ENCODE measurements at places on chromosomes 7 and 10.

DNA sequence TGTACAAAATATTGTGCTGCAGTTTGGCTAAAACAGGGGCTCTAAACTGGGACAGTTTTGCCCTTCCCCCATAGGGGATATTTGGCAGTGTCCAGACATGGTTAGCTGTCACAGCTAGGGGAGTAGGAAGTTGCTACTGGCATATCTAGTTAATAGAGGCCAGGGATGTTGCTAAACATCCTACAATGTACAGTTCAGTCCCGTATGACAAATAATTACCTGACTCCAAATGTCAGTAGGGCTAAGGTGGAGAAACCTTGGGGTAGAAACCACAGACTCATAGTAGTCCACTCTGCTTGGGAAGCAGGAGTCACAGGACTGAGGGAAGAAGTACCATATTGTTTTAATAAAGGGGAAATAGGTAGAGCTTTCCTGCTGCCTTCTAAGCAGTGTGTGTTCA, 39.8 kb downstream of the WBP1L start:
- no peak for DNase-seq

DNA sequence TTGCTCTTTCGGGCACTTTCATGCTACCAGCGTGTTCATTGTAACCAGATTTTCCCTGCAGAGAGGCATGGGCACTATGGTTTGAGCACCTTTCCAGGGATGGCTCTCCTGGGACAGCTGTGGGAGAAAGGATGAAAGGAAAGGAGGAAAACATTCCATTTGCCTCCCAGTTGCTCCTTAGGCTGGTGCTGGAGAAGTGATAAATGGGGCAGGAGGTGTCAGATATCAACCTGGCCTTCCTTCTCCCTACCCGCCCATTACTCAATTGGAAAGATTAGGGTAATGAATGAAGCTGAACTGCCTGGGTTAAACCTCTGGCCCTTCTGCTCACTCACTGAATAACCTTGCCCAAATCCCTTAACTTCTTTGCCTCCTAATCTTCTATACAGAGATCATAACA, 228.4 kb downstream of the PLXNA4 start:
- DNase-seq: no peak

GRCh38 chr10:28628184-28628893, 49.0 kb upstream of the BAMBI start:
- DNase-seq: peak; percentile 18

DNA sequence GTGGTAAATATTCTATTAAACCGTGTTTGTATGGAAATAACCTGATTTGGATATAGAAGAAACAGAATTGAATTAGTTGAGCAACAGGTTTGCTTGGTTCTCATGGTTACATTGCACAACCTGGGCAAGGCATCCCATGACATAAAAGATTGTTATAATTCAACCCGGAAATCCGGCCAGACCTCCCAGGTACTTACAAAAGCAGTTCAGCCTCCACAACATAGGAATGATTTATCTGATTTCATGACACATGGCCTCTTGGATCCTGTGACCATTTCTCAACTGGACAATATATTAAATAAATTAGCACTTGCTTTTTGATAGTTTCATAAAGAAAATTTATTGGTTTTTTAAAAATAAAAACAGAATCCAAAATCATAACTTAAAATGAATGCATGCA, 55.1 kb upstream of the PTPN12 start:
- no peak for DNase-seq
